Activated naive CD4-positive, alpha-beta T cell treated with Interleukin-2 at 50 U/mL for 16 hours (primary cell): ENCODE measurements at places on chromosomes 5 and 9.

DNA sequence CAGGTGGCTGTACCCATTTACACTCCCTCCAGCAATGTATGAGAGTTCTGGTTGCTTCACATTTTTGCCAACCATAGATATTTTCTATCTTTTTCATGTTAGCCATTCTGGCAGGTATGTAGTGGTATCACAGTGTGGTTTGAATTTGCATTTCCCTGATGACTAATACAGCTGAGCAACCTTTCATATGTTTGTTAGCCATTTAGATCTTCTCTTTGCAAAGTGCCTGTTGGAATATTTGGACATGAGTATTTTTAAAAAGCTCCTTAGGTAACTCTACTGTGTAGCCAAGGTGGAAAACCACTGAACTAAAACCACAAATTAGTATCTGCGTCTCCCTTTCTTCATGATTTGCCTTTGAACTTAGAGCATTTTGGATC is 31.9 kb downstream of the IRF1 start:
- DNase-seq, result no peak

GRCh38 chr5:143204474-143205246 is 198.8 kb downstream of the NR3C1 start:
- no peak for DNase-seq

GRCh38 chr9:5478206-5478605 is 27.9 kb downstream of the CD274 start:
- DNase-seq, result peak; percentile 18

DNA sequence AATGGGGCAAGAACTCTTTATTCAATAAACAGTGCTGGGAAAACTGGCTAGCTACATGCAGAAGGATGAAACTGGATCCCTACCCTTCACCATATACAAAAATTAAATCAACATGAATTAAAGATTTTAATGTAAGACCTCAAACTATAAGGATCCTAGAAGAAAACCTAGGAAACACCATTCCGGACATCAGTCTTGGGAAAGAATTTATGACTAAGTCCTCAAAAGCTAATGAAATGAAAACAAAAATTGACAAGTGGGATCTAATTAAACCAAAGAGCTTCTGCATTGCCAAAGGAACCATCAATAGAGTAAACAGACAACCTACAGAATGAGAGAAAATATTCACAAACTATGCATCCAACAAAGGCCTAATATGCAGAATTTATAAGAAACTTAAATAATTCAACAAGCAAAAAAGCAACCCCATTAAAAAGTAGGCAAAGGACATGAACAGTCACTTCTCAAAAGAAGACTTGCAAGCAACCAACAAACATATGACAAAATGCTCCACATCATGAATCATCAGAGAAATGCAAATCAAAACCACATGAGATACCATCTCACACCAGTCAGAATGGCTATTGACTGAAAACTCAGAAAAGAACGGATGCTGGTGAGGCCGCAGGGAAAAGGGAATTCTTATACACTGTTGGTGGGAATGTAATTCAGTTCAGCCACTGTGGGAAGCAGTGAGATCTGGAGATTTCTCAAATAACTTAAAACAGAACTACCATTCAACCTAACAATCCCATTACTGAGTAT is 104.3 kb upstream of the MAP3K1 start:
- DNase-seq, result peak; percentile 16

DNA sequence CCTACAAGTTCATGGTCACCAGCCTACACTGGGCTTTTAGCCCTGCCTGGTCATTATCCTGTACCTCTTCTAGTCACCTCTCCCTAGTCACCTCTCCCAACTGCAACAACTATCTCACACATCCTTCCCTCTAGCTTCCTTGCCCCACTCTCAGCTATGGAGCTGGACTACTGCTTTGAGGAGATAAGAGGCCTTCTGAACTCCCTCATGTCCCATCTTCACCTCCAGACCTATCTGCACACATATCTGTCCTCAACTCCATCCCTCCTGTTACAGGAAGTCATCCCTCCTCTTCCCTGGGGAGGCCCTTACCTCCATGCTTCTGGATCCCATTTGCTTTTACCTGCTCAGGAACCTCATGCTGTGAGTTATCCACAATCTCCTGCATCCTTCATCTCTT is 5.7 kb downstream of the RPP25L start:
- no peak for DNase-seq
